Activated naive CD4-positive, alpha-beta T cell (primary cell): ENCODE measurements at places on chromosomes 2 and 18.

DNA sequence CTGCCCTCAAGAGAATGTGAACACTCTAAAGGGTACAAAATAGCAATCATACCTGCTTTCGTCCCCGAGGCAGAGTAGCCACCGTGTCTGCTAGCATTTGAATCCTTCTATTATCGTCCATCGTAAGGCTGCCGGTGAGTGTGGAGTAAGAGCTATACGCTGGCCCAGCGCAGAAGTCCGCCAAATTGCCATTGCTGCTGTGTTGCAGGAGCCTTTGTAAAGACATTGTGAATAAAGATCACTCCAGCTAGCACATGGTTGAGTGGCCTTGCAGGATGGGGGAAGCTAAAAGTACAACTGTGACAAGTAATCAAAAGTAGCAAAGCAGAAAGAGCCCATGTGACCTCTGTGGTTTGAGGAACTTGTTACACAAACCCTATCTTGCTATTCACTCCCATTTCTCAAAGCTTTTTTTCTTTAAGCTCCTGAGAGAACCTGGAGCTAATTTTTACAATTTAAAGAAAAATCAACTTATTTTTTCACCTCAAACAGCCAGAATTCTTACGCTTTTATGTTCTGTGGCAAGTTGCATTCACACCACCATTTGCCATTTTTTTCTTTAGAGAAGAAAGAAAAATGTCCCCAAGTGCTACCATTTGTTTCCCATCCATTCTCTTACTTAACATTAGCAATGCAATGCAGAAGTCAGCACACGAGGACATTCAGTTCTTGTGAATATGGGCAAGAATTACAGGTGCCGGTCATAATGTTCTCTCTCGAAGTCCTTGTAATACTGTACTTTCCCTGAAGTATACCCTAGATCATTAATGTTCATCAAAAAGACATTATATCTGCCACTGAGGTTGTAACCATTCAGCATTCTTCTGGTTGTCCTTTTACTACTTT is at the start of gene CYTIP:
CYTIP (minus strand) TSS at position 295 of the 846 bp plus-strand sequence; CDS start at position 226, 69 bp downstream.
- DNase-seq = peak; percentile 6

- no peak for DNase-seq
Measured at GRCh38 chr18:341102-341501, 73.3 kb upstream of the THOC1 start.

- no peak for DNase-seq
Measured at GRCh38 chr2:235637896-235638295, 144.1 kb downstream of the AGAP1 start.

GRCh38 chr18:58552057-58552461 is 76.8 kb downstream of the ALPK2 start:
- DNase-seq = no peak

GRCh38 chr2:158498043-158498748 is 41.4 kb downstream of the PKP4 start:
- no peak for DNase-seq

DNA sequence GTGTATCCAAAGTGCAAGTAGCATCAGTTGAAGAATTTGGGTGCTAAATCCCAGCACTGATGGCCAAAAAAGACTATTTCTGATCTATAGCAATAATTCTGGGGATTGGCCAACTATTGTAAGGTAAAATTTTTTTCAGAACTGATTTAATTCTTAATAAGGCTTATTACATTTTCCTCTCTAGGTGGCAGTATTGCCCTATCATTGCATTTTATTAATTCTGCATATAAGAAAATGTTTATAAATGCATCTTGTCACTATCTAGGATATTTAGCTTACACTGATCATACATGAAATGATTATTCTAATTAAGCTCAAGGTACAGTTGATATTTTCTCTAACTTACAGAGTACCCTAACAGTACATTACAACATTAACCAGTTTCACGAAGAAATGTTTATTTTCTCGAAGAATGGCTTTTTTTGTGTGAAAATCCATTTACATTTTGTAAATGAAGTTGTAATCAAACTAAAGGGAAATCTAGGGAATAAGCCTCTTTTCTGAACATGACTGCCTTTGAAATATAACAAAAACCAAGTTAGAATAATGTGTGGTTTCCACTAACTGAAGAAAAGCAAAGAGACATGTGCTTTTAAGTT is 11.0 kb downstream of the TTN start:
- DNase-seq = no peak
